ENCODE measurements at places on chromosomes 13 and 19.
A peak's percentile ranks its signal among the peaks of the same experiment; 100 is the strongest.

DNA sequence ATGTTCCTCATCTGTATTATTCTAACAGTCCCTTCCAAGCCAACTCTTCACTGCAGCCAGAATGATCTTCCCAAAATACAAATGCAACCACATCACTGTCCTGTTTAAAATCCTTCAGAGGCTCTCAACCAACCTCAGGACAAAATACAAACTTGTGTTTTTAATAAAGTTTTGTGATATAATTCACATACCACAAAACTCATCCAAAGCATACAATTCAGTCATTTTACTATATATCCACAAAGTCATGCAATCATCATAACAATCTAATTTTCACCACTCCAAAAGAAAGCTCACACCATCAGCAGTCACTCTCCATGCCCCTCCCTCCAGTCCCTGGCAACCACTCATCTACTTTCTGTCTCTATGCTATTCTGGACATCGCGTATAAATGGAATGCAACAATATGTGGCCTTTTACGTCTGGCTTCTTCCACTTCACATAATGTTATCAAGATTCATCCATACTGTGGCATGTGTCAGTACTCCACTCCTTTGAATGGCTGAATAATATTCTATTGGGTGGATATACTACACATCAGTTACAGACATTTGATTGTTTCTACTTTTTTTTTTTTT, 81.7 kb upstream of the DOCK9 start:
- no peak for DNase-seq

GRCh38 chr19:35055715-35056179, 14.2 kb downstream of the HPN start:
- DNase-seq: no peak

DNA sequence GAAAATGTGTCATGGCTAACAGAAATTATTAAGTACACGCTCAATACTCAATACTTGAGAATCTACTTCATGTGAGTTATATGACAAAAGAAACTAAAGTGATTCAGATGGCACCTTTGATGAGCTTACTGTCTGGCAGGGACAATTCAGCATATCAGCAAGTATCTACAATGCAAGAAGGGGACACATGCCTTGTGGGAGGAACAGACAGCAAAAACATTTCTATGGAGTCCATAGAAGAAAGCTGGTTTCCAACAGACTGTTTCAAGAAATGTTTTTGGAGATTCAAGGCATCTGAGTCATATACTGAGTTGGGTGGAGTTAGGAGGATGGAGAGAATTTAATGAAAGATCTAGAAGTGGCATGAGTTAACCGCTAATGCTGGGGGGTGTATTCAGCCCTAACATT, 54.7 kb downstream of the MBNL2 start:
- DNase-seq: no peak

GRCh38 chr19:29893606-29894284, 48.3 kb upstream of the URI1 start:
- DNase-seq: no peak

GRCh38 chr13:51643105-51643881, 59.0 kb downstream of the WDFY2 start:
- peak; percentile 65 for DNase-seq

Data from HTR-8/SVneo (cell line).